ENCODE measurements at places on chromosomes 12 and 14. TPM values are rescaled to one million over a fixed set of nuclear protein-coding genes. Genes with fewer than 3 reads are reported as not detected.

DNA sequence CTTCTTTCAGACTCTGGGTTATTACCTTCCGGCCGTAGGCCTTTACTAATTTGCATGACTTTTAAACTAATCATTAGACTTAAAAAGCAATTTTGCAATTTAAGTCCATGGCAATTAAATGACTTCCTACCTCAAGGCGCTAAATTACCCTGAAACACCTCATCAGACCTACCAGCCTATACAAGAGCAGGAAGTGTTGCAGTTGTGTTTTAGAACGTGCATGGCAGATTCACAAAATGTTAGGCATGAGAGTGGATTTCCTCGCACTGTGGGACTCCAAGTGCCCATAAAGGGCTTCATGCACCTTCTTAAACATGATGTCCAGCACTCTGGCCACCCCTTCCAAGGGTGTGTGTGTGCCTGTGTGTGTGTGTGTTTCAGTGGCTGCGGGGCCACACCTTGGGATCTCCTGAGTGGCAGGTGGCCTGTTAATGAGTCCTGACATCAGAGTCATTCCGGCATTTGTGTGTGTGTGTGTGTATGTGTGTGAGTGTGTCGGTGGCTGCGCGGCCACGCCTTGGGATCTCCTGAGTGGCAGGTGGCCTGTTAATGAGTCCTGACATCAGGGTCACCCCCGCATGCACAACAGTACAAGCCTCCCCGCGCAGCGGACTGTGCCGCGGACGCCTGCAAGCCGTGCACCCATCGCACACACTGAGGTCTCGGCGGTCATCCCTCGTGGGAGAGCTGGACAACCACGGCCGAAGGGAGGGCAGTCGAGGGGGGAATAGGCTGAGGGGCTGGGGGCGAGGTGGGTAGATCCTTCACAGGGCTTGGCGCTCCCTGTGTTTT, 900 bp downstream of the C2CD5 start:
- DNase-seq, result peak; percentile 59

DNA sequence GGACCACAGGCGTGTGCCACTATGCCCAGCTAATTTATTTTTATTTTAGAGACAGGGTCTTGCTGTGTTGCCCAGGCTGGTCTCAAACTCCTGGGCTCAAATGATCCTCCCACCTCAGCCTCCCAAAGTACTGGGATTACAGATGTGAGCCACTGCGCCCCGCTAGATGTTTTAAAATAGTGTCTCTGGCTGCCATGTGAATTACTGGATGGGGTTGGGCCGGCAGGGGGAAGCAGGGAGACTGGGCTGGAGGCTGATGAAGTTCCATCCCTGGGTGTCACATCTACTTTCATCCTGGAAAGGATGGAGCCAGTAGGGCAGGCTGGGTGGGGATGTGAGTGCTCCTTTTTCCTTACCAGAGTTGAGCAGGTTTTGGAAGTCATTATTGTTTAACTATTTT, 46.1 kb downstream of the DNAH10 start:
- no peak for DNase-seq

DNA sequence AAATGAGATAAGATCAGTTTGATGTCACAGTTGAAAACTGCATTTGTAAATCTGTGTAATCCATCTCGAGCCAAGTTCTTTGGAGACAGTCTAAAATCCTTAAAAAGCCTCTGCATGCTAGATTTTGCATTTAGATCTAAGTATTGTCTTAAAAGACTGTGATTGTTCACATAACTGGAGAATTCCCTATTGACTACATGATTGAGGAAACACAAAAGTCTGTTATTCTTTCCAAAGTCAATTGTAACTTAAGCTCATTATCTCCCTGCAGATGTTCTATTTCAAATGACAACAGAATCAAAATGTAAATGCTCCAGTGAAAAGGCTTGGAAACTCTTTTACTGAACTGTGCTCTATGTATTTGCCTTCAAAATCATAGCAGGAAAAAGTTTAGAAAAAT, 77.8 kb downstream of the MYF5 start:
- DNase-seq, result no peak

GRCh38 chr12:10448236-10448635, 4.9 kb downstream of the KLRC1 start:
- no peak for DNase-seq

GRCh38 chr14:35988972-35989690, 163.0 kb downstream of the BRMS1L start:
- DNase-seq, result no peak

GRCh38 chr12:56602239-56602638, 27.9 kb downstream of the BAZ2A start:
- DNase-seq, result no peak

CLMN gene
- total RNA-seq, result 0.91 TPM

NFE2 gene
- not detected for total RNA-seq

IRF2BPL gene
- 34.8 TPM for total RNA-seq

TAS2R42 gene
- not detected for total RNA-seq

Data from activated naive CD8-positive, alpha-beta T cell treated with anti-CD3 and anti-CD28 coated beads for 36 hours (primary cell).